Natural killer cell (primary cell): ENCODE measurements at places on chromosomes 3 and 15. TPM values are rescaled to one million over a fixed set of nuclear protein-coding genes. Genes with fewer than 3 reads are reported as not detected.

CYP1A2 gene
- total RNA-seq, result not detected

SEMA3B gene
- 0.97 TPM for total RNA-seq

GATA2 gene
- 8.4 TPM for total RNA-seq

CNTN3 gene
- not detected for total RNA-seq

CCDC39 gene
- total RNA-seq, result not detected

SLC28A1 gene
- not detected for total RNA-seq

GRCh38 chr3:102936511-102937045 lies 501.8 kb downstream of the ZPLD1 start:
- H3K4me3 ChIP-seq, result no peak overlapping the region
- H3K27me3 ChIP-seq, result no peaks in the 10 kb centered on the region
- no peak for DNase-seq
- H3K36me3 ChIP-seq, result no peaks in the 10 kb centered on the region
- no peak overlapping the region for H3K27ac ChIP-seq

GRCh38 chr15:51093839-51094605 lies 684 bp downstream of the TNFAIP8L3 start:
- no peak for DNase-seq
- H3K4me1 ChIP-seq, result peaks cover 14% of the 10 kb centered on the region

DNA sequence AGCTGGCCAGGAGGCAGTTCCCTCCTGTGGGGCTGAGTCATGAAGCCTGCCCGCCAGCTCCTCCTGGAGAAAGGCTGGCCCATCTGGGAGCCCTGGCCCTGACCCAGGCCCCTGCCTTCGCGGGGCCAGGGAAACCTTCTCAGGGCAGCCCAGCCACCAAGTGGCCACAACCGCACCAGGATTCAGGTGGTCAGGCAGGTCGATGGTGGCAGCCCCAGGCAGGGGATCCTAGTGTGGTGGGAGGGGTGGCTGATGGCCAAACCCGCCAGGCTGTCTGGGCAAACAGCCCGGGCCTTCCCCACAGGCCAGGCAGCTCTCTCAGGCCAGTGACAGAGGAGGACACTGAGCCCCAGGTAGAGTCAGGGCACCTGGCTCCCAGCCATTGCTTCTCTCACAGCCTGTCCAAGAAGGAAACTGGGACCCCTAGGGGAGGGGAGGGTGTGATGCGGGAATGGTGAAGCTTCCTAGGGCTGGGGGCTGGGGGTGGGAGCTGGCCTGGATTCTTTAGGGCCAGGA lies 1.2 kb downstream of the TWF2 start:
- DNase-seq, result no peak
- no peak overlapping the region for H3K27ac ChIP-seq
- peaks cover 7% of the 10 kb centered on the region for H3K36me3 ChIP-seq
- peaks cover 66% of the 10 kb centered on the region for H3K4me1 ChIP-seq
- H3K27me3 ChIP-seq, result no peaks in the 10 kb centered on the region

DNA sequence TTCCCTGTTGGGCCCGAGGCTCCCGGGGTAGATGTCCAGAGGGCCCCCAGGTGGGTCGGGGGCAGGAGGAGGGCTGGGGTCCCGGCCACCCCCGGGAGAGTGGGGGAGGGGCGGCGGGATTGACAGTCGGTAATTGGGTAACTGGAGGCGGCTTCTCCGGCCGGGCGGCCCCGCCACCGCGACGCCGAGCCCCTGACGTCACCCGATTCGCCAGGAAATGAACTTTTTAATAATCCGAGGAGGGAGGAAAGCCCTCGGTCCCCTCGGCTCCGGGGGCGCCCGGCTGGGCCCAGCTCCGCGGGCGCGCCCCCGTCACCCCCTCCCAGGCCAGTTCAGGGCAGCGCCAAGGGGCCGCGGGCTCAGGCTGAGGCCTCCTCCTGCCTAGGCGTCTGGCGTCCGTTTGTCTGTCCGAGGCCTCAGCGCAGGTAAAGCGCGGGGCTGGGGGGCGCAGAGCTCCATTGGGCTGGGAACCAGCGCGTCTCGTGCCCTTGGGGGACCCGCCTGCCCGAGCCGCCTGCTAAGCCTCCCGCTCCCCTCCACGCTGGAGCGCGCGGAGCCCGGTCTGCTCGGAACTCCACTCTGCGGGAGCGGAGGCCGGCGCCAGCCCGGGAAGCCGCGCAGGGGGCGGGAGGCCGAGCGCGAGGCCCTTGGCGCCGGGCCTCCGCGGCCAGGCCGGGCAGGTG lies 3.9 kb downstream of the GATA2 start:
- DNase-seq, result no peak
- H3K4me1 ChIP-seq, result peaks cover 49% of the 10 kb centered on the region
- no peak overlapping the region for H3K27ac ChIP-seq
- H3K27me3 ChIP-seq, result peaks cover 73% of the 10 kb centered on the region

DNA sequence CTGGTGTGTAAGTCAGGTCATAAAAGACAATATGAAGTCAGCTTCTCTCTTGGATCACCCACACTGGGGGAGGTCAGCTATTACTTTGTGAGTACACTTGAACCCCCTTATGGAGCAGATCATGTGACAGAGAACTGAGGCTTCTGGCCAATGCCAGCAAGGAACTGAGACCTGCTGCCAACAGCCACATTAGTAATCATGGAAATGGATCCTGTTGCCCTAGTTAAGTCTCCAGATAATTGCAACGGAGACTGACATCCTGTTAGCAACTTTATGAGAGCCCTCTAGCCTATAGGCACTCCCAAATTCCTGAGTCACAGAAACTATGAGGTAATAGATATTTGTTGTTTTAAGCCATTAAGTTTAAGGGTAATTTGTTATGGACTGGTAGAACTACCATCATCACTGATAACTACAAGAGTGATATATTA lies 110.4 kb upstream of the GMNC start:
- no peaks in the 10 kb centered on the region for H3K4me1 ChIP-seq
- DNase-seq, result no peak
- no peaks in the 10 kb centered on the region for H3K27me3 ChIP-seq
- no peaks in the 10 kb centered on the region for H3K36me3 ChIP-seq
- H3K27ac ChIP-seq, result no peak overlapping the region

GRCh38 chr15:63894662-63894949 lies 60.9 kb upstream of the HERC1 start:
- no peak overlapping the region for H3K4me3 ChIP-seq
- no peaks in the 10 kb centered on the region for H3K27me3 ChIP-seq
- H3K4me1 ChIP-seq, result peaks cover 92% of the 10 kb centered on the region
- DNase-seq, result no peak
- no peaks in the 10 kb centered on the region for H3K36me3 ChIP-seq
- H3K27ac ChIP-seq, result no peak overlapping the region

- peaks cover 14% of the 10 kb centered on the region for H3K36me3 ChIP-seq
- peaks cover 3% of the 10 kb centered on the region for H3K4me1 ChIP-seq
- H3K27me3 ChIP-seq, result no peaks in the 10 kb centered on the region
- DNase-seq, result no peak
Measured at GRCh38 chr15:84773716-84774115, 25.3 kb downstream of the ZNF592 start.

DNA sequence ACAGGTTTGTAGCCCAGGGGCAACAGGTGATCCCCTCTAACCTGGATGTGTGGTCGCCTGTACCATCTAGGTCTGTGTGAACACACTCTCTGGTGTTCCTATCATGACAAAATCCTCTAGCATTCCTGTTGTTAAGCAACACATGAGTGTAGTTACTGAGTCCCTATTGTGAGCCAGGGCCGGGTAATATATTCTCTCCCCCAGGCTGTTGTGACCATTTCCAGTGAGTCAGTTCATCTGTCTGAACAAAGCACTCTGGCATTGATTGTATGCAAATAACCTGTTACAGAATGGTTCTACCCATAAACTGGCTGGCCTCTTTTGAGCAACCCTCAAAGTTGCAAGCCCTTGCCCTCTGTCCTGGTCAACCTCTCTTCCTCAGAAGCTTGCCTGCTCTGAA lies 2.6 kb upstream of the FLNB start:
- H3K4me3 ChIP-seq, result no peak overlapping the region
- no peaks in the 10 kb centered on the region for H3K27me3 ChIP-seq
- H3K27ac ChIP-seq, result no peak overlapping the region
- H3K36me3 ChIP-seq, result no peaks in the 10 kb centered on the region

- H3K4me3 ChIP-seq, result no peak overlapping the region
- DNase-seq, result no peak
- H3K27me3 ChIP-seq, result no peaks in the 10 kb centered on the region
Measured at GRCh38 chr3:29398787-29399186, 117.9 kb downstream of the RBMS3 start.

GRCh38 chr3:153063337-153063736 lies 98.7 kb upstream of the RAP2B start:
- no peak overlapping the region for H3K4me3 ChIP-seq
- no peaks in the 10 kb centered on the region for H3K4me1 ChIP-seq
- no peaks in the 10 kb centered on the region for H3K36me3 ChIP-seq
- DNase-seq, result no peak

DNA sequence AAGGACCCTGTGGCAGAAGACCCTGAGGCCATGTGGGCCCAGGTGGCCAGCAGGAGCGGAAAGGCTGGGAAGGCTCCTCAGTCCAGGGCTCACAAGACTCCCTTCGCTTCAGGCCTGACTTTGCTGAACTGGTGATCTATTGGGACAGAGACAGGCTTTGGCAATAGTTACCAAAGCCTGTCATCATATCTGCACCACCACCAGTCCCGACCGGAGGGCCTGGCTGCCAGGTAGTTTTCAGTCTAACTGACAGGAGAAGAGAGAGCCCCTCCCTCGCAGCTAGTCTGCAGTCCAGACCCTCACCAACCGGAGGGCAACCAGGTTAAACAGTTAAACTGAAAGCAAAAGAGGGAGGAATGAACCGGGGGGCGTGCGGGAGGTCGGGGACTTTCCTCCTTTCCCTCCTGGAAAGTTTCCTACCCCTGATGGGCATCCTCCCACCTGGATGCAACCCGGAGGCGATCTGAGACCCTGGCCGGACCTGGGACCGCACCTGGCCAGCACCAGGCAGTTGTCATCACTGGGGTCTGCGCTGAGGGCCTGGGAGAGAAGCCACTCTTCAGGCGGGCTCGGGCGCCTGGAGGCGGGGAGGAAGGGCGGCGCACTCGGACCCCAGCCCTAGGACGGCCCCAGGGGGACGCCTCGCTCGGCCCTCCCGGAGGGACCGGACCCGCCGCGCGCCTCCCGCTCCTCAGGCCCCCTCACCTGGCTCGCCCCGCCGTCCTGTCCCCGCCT lies 435 bp downstream of the RAB27A start:
- no peaks in the 10 kb centered on the region for H3K27me3 ChIP-seq
- H3K36me3 ChIP-seq, result no peaks in the 10 kb centered on the region
- H3K4me3 ChIP-seq, result peak overlapping the region; percentile 80
- H3K4me1 ChIP-seq, result peaks cover 28% of the 10 kb centered on the region

DNA sequence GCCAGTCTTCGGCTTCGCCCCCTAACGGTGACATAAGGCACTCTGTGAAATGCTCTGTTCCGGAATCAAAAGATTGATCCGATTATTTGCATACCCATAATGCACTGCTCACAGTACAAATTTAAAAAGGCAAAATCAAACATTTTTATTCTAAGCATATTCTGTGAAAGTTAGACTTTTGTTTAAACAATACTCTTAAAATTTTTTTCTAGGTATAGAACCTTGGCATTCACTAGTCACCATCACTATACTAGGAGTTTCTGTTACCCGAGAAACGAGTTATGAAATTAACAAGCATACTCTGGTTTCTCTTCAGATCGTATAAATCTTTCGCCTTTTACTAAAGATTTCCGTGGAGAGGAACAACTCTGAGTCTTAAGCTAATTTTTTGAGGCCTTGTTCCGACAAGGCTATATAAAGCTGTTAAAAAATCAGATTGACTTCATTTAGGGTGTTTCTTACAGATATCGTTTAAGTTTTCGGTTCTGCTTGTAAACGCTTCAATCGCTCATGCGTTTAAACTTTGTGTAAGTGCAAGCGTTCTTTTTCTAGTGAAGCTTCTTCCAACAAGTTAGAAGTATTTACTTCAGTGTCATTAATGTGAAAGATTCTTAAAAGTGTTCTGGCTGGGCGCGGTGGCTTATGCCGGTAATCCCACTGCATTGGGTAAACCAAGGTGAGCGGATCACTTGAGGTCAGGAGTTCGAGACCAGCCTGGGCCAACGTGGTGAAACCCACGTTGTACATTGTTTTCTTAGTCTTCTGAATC lies at the start of gene RNU5B-1:
TSS of gene RNU5B-1 (plus strand) at position 297 of the 769 bp plus-strand sequence.
- no peaks in the 10 kb centered on the region for H3K36me3 ChIP-seq
- H3K4me1 ChIP-seq, result peaks cover 24% of the 10 kb centered on the region
- H3K27ac ChIP-seq, result peak within 1 kb of the TSS; percentile 95
- no peaks in the 10 kb centered on the region for H3K27me3 ChIP-seq
- DNase-seq, result peak; percentile 61
- peak within 1 kb of the TSS; percentile 51 for H3K4me3 ChIP-seq

DNA sequence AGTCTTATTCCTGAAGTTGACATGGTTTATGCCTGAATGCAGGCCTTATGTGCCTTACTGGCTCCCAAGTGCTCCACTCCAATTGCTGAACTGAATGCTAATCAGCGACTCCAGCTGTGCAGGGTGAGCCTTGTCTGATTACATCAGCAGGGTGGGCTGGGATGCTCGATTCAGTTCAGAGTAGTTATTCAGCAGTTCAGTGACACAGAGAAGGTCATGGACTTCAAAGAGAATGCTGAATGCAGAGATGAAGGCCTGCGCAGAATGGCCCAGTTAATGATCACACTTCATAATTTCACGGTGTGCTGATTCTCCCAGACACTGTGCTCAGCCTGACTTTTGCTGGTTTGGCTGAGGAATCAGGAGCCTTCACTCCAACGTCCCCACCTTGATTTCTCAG lies 63.6 kb downstream of the CLDN1 start:
- no peaks in the 10 kb centered on the region for H3K27me3 ChIP-seq
- no peak overlapping the region for H3K27ac ChIP-seq
- no peak for DNase-seq
- no peaks in the 10 kb centered on the region for H3K4me1 ChIP-seq
- H3K4me3 ChIP-seq, result no peak overlapping the region
- no peaks in the 10 kb centered on the region for H3K36me3 ChIP-seq

- H3K27ac ChIP-seq, result no peak overlapping the region
- no peaks in the 10 kb centered on the region for H3K27me3 ChIP-seq
- H3K4me3 ChIP-seq, result no peak overlapping the region
Measured at GRCh38 chr3:144102421-144102820, 130.8 kb downstream of the DIPK2A start.

DNA sequence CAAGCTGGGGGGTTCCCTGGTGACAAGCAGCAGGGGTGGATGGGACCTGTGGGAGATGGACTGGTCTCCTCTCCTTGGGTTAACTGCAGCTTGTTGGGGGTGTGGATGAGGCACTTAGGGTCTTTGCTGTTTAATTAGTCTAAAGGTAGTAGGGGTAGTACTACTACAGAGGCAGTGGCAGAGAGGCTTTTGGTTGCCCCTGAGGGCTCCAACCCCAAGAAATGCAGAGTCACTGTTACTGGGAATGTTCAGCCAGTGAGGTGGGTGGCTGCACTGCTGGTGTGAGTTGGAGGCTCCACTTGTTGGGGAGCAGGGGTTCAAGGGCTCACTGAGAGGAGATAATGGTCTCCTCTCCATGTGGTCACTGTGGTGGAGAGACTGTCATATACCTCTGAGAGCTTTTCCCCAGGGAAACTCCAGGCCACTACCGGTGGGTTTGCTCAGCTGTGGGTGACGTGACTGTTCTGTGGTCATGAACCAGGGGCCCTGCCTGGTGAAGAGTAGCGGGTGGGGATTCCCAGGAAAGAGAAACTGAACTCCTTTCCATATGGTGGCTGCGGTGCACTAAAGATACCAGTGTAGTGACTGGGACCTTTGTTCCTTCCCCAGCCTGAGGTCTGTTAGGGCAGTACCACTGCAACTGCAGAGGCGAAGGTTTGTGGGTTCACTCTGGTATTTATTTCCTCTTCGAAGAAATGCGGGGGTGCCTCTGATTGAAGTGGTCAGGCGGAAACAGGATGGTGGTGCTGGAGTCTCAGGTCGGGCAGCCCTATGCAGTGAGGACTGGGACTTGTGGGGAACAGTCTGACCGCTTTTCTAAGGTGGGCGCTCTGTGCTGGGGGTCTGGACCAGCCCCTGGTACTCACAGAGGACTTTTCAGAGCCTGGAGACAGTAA lies 68.9 kb upstream of the TNFSF10 start:
- no peaks in the 10 kb centered on the region for H3K27me3 ChIP-seq
- no peaks in the 10 kb centered on the region for H3K36me3 ChIP-seq
- DNase-seq, result peak; percentile 52
- no peak overlapping the region for H3K4me3 ChIP-seq
